Subcutaneous preadipocyte (primary cell): ENCODE measurements at places on chromosomes 3 and 15. TPM values are rescaled to one million over a fixed set of nuclear protein-coding genes. Genes with fewer than 3 reads are reported as not detected.

SNTN gene
- total RNA-seq, result not detected in 2 replicates

ACOX2 gene
- 13.1 and 28.7 TPM in 2 replicates for total RNA-seq

C3orf85 gene
- not detected in 2 replicates for total RNA-seq

ZMYND10 gene
- total RNA-seq, result under 0.01 and 0.20 TPM in 2 replicates

GNB5 gene
- 21.3 and 28.7 TPM in 2 replicates for total RNA-seq

ZNF621 gene
- 13.6 and 13.9 TPM in 2 replicates for total RNA-seq

LRRIQ4 gene
- total RNA-seq, result not detected in 2 replicates

TM6SF1 gene
- 0.20 TPM in 1 of 2 replicates, not detected in the other for total RNA-seq

TTLL13 gene
- total RNA-seq, result under 0.01 TPM in 1 of 2 replicates, not detected in the other

CPLX3 gene
- not detected in 2 replicates for total RNA-seq

COL6A5 gene
- total RNA-seq, result not detected in 2 replicates

PTPRG gene
- total RNA-seq, result 70.9 and 96.6 TPM in 2 replicates

RUVBL1 gene
- total RNA-seq, result 80.5 and 103 TPM in 2 replicates

KNL1 gene
- total RNA-seq, result 20.6 and 40.9 TPM in 2 replicates

CLDN11 gene
- 792 and 1,033 TPM in 2 replicates for total RNA-seq

CCRL2 gene
- under 0.01 TPM in 1 of 2 replicates, not detected in the other for total RNA-seq

PLD1 gene
- total RNA-seq, result 7.7 and 10.6 TPM in 2 replicates

MOBP gene
- total RNA-seq, result not detected in 2 replicates

PRTG gene
- 5.7 and 5.9 TPM in 2 replicates for total RNA-seq

RPN1 gene
- 480 and 499 TPM in 2 replicates for total RNA-seq

C3orf20 gene
- total RNA-seq, result not detected in 2 replicates

AADACL2 gene
- total RNA-seq, result not detected in 2 replicates

SLC22A13 gene
- total RNA-seq, result 0.37 and 1.2 TPM in 2 replicates

TRIM42 gene
- total RNA-seq, result not detected in 2 replicates

NR2E3 gene
- 0.20 and 0.37 TPM in 2 replicates for total RNA-seq

PPP2R3A gene
- total RNA-seq, result 15.8 and 23.5 TPM in 2 replicates

PLA2G4E gene
- not detected in 2 replicates for total RNA-seq

CYP19A1 gene
- 6.3 and 34.5 TPM in 2 replicates for total RNA-seq

PODXL2 gene
- total RNA-seq, result 2.2 and 2.3 TPM in 2 replicates

IQCF5 gene
- not detected in 2 replicates for total RNA-seq

PGBD4 gene
- total RNA-seq, result 1.8 and 2.2 TPM in 2 replicates

LSMEM2 gene
- total RNA-seq, result not detected in 2 replicates

GOLGA8T gene
- total RNA-seq, result not detected in 2 replicates
